Activated CD4-positive, alpha-beta T cell treated with anti-CD3 and anti-CD28 coated beads, Interleukin-2, amount 50 U/mL, for 48 hours (primary cell): ENCODE measurements at places on chromosomes 5 and 9.

- no peak for DNase-seq
These were observed 267.2 kb downstream of the RAB3C start for GRCh38 chr5:58849921-58850667.

DNA sequence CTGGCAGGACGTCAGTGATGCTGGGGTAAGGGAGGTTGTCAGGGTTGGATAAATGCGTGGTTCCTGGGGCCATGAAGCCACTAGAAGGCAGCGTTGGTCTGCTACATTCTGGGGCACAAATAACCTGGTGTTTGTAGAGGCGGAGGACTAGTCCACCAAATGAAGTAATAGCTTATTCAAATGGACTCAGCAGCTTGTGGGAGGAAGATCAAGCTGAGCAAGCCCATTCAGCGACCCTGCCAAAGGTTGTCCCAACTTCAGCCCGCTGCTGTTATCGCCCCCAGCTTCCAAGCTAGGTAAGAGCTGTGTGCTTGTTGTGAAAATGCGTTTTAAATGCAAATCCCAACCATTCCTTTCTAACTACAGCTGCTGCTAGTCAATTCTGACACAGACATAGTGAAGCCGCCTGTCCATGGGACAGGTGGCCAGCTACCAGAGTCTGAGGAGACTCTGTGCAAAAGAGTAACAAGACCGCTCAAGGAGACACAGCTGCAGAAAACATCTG is 7.6 kb upstream of the FAM240B start:
- DNase-seq = no peak

DNA sequence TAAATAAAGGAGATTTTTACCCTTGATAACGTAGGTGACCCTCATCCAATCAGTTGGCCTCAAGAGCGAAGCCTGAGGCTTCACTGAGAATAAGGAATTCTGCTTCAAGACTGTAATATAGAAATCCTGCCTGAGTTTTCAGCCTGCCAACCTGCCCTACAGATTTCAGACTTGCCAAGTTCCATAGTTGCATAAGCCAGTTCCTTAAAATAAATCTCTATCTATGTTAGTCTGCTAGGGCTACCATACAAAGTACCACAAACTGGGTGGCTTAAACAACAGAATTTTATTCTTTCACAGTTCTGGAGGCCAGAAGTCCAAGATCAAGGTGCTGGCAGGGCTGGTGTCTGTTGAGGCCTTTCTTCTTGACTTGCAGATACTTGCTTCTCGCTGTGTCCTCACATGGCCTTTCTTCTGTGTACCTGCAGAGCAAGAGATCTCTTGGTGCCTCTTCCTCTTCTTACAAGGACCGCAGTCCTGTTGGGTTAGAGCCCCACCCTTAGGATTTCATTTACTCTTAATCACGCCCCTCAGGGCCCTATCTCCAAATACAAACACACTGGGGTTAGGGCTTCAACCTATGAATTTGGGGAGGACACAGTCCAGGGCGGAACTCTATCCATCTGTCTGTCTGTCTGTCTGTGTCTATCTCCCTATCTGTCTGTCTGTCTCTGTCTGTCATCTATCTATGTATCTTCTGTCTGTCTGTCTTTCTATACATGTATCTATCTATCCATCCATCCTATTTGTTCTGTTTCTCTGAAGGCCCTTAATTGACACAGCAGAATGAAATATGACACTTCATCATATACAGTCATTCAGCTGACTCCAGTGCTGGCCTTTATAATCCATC is 17.0 kb upstream of the CMBL start:
- no peak for DNase-seq

DNA sequence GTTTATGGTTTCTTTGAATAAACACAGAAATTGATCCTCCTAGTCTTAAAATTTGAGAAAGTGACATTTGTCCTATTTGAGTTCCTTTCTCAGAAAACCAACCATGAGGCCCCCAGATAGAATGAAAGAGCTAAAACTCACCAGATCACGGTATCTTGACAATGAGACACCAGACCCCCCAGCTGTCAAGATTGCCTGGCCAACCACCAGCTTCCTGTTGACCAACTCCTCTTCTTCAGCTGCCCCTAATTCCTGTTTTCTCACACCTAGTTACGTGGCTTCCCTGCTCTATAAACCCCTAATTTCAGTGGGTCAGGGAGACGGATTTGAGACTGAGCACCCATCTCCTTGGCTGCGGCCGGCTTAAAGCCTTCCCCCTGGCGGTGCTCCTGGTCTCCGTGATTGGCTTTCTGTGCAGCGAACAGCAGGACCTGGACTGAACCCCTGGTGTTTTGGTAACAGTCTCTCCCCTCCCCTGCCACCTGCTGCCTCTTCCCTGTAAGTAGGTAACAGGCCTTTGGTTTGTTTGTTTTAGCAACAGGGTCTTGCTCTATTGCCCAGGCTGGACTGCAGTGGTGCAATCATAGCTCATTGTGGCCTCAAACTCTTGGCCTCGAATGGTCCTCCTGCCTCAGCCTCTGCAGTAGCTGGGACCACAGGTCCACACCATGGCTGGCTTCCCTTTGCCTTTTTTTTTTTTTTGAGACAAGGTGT is 4.8 kb upstream of the ENTPD2 start:
- no peak for DNase-seq

GRCh38 chr9:88993871-88994460 is 2.7 kb downstream of the S1PR3 start:
- no peak for DNase-seq

DNA sequence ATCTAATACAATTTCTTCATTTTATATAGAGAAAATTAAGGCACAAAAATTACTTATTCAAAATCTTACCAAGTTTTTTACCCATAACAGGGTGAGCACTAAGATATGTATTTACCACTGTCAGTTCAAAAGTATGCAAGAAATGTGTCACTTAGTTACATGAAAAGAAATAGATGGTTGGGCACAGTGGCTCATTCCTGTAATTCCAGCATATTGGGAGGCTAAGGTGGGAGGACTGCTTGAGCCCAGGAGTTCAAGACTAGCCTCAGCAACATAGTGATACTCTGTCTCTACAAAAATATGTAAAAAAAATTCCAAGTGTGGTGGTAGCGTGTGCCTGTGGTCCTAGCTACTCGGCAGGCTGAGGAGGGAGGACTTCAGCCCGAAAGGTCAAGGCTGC is 19.4 kb downstream of the YIPF5 start:
- no peak for DNase-seq

GRCh38 chr9:86670536-86670935 is 276.8 kb downstream of the GAS1 start:
- no peak for DNase-seq

GRCh38 chr5:154086146-154086545 is 47.4 kb downstream of the MFAP3 start:
- no peak for DNase-seq

DNA sequence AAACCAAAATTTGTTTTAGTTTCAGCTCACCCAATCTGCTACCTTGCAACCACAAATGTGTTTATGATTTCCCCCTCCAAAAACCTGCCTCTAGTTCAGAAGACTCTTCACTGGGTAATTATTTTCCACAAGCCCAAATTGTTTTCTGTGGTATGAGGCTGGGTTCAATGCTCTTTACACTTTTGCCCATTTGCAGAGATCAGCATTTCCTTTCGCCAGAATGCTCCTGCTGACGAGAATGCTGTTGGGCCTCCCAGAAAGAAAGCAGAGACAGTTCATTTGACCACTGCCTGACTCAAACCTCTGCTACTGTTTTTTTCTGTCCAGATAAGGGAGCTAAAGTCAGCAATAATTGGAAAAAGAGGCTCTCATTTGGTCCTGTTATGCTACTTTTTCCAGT is 427.3 kb downstream of the PDE4D start:
- DNase-seq = no peak

DNA sequence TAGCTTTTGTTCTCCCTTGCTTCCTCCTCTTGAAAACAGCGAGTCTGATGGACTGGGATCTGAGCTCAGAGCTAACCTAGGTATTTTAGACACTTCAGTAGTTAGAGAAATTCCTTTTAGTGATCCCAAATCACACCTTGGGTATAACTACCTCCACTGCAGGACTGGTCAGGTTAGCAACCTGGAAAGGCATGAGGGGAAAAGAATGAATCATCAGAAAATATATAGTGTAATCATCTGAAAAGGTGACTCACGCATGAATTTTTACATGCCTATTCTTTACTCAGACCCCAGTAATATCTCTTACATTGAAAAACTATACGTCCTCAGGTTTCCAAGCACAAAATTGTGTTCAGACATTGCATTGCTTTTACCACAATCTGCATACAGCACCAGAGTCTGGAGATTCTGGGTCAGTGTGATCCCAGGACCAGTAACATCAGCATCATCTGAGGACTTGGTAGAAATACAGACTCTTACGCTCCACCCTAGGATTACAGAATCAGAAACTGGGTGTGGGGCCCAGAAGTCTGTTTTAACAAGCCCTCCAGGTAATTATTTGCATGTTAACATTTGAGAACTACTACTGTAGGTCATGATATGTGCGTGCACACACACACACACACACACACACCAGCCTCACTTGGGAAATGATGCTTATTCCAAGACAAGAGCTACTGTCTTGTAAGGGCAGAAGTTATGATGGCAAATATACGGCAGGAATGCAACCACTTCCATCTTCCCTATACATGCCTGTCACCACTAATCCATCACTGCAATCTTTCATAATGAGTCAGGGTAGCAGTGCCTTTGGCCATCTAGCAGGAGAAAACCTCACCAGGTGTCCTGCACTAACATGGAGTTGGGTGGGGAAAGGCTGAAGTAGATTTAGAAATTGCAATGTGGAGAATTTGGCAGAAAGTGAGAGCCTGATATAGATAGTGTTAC is 271.6 kb upstream of the MAP3K1 start:
- DNase-seq = no peak

GRCh38 chr9:127758843-127759242 is 19.6 kb downstream of the SH2D3C start:
- DNase-seq = no peak
